ENCODE measurements at places on chromosomes 16 and 17. TPM values are rescaled to one million over a fixed set of nuclear protein-coding genes. Genes with fewer than 3 reads are reported as not detected.

KRTAP9-8 gene
- not detected for total RNA-seq

SPATA32 gene
- not detected for total RNA-seq

TMC8 gene
- 9.9 TPM for total RNA-seq

- DNase-seq, result no peak
- H3K27me3 ChIP-seq, result no peaks in the 10 kb centered on the region
- no peak overlapping the region for H3K4me3 ChIP-seq
- no peaks in the 10 kb centered on the region for H3K4me1 ChIP-seq
- H3K27ac ChIP-seq, result no peak overlapping the region
Observed at GRCh38 chr17:76447931-76448652, 4.9 kb downstream of the UBE2O start.

DNA sequence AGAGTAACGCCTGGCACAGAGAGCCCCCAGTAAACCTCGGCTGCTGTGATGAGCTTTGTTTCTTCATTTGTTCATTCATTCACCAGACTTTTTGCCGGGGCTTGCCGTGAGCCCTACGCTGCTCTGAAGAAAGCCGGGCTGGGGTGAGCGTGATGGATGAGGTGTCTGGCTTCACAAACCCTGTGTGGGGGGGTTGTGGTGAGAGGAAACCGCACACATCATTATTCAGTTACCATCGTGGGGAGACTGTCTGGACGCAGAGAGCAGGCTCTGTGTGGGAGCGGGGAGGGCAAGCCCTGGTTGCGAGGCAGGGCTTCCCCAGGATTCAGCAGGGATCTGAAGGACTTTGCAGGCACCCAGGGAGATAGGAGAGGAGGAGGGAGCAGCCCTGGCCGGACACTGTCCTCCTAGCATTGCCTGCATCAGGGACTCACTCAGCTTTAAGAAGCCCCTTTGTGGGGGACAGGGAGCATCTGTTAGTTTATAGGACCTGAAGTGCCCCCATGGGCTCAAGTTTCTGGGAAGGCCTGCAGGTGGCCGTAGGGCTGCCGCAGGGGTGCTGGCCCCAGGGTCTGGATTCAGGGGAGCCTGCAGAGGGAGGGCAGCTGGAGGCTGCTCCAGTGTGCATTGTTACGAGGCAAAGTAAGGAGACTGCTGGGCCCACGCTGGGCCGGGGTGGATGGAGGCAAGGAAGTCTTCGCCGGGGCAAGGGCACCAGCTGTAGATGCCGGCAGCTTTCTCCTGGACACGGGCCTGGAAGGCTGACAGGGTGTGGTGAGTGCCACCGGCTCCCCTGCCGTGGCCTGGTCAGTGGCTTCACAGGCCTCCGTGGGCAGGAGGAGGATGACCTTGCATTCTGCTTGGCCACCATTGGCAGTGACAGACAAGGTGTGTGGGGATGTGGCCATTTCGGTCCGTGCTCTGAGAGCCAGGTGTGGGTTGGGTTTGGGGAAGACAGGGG lies 334.5 kb downstream of the SEC14L1 start:
- DNase-seq, result no peak
- H3K27ac ChIP-seq, result peak overlapping the region; percentile 85
- peaks cover 58% of the 10 kb centered on the region for H3K4me1 ChIP-seq
- no peak overlapping the region for H3K4me3 ChIP-seq
- H3K36me3 ChIP-seq, result no peaks in the 10 kb centered on the region

GRCh38 chr16:11556945-11557720 lies 29.6 kb downstream of the LITAF start:
- peak overlapping the region; percentile 11 for H3K4me3 ChIP-seq
- no peak for DNase-seq
- peaks cover 4% of the 10 kb centered on the region for H3K4me1 ChIP-seq
- no peaks in the 10 kb centered on the region for H3K27me3 ChIP-seq
- H3K27ac ChIP-seq, result peak overlapping the region; percentile 80

GRCh38 chr17:58316260-58316960 lies 12.2 kb downstream of the TSPOAP1 start:
- H3K36me3 ChIP-seq, result no peaks in the 10 kb centered on the region
- DNase-seq, result no peak
- no peaks in the 10 kb centered on the region for H3K27me3 ChIP-seq
- no peak overlapping the region for H3K27ac ChIP-seq
- no peaks in the 10 kb centered on the region for H3K4me1 ChIP-seq

Measured in breast epithelium (tissue), 4 donors.